ENCODE measurements at places on chromosomes 13 and 19.

- DNase-seq: no peak
Measured at GRCh38 chr19:17376935-17377600, at the start of gene PLVAP. Gene PLVAP (minus strand): TSS chr19:17377342. CDS start chr19:17377288, 54 bp downstream.

GRCh38 chr13:69641773-69642172 lies 465.9 kb upstream of the ATXN8OS start:
- no peak for DNase-seq

- no peak for DNase-seq
Measured at GRCh38 chr19:45110851-45111266, 17.9 kb downstream of the PPP1R37 start.

DNA sequence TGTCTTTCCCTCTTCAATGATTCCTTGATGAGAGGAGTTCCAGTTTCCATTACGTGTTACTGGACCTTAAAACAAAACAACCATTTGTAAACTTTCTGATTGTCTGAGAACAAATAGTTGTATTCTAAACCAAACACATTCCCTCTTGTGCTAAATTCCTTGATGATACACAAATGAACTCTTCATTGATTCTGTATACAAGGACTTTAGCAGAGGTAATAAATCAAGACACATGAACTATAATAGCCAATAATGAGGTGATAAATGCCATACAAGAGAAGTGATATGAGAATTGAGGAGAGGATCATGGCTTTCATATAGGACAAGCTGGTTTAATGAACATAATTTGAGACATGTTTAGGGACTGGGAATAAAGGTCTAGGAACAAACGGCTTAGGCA lies 13.5 kb upstream of the GPC5 start:
- no peak for DNase-seq

GRCh38 chr19:49499030-49499670 lies 2.9 kb downstream of the RPS11 start:
- no peak for DNase-seq

DNA sequence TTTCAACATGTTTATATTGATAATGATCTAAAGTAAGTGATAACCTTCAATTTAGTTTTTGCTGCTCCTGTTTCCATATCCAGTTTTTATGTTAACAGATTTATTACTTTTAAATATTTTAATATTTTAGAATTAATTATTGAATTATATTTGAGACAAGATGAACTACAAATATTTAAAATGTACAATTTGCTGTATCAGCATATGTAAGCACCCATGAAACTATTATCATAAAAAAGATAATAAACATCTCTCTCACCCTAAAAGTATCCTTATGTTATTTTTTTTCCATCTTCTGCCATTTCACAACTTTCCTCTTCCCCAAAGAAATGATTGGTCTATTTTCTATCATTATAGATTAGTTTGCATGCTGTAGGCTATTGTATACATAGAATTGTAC lies 1426.6 kb upstream of the PRR20A start:
- no peak for DNase-seq

- DNase-seq: no peak
Measured at GRCh38 chr13:32024750-32025149, 6.8 kb upstream of the FRY start.

DNA sequence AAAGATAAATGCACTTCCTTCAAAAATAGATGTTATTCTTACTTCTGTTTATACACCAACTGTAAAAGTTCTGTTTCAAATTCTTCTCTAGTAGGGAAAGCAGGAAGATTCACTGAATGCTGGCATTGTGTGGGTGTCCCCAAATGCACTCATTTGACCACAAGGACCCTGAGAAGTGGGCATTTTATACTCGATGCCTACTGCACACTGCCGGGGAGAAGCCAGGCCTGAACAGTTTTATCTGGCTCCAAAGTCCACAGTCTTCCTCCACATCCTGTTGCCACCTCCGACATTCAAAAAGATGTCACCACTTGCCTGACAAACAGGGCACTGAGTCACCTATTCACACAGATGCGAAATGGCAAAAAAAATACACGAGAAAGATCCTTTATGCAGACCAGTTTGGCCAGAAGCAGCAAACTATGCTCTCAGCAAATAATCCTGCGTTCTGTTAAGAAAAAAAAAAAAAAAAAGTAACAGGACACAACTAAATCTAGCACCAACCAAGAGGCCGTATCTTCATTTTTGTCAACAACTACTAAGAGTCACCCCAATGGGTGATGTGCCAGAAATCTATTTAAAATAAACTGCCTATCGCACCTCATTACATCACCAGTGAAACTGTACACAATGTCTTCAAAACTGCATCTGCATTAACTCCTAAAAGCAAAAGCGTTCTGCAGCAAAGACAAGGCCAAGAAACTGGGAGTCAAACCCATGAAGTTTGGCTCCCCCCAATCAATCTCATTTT lies 6.2 kb downstream of the ZC3H4 start:
- no peak for DNase-seq

Data from vagina (tissue), 2 donors.